Esophagus muscularis mucosa (tissue), 4 donors: ENCODE measurements at places on chromosomes 13 and 19.

DNA sequence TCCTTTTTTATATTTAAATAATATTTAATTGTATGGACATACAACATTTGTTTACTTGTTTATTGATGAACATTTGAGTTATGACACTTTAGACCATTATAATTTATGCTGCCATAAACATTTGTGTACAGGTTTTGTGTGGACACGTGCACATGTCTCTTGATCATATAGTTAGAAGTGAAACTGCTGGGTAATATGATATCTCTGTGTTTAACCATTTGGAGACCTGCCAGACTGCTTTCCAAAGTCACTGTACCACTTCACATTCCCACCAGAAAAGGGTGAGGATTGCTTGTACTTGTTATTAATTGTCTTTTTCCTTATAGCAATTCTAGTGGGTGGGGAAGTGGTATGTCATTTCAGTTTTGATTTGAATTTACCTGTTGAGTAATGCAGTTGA is 145.6 kb upstream of the KLHL1 start:
- no peak for DNase-seq

- DNase-seq: no peak
Measured at GRCh38 chr13:110369400-110369799, 62.3 kb downstream of the COL4A2 start.

DNA sequence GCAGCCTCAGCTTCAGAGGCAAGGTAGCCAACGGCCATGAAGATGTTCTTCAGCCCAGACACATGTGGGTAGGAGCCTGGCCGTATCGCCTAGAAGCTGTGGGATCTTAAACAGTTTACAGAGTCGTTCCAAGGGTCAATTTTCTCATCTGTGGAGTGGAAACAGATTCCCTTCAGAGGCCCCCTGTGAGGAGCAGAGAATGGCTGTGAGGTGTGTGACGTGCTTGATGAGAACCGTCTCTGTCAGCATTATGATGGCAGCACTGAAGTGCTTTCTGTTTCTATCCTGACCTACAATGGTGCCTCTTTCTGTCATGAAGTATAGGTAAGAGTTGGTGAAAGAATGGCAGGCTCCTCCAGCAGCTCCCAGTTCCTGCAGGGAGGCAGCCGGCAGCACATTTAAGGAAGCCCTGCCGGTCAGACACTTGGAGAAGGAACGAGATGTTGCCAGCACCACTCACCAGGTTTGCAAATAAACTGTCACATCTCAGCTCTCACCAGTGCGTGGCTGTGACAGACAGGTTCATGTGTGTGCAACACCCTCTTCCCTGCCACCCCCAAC is 277.3 kb downstream of the FOXO1 start:
- peak; percentile 87 for DNase-seq

GRCh38 chr19:49117677-49118564 is 1.0 kb downstream of the C19orf73 start:
- no peak for DNase-seq

DNA sequence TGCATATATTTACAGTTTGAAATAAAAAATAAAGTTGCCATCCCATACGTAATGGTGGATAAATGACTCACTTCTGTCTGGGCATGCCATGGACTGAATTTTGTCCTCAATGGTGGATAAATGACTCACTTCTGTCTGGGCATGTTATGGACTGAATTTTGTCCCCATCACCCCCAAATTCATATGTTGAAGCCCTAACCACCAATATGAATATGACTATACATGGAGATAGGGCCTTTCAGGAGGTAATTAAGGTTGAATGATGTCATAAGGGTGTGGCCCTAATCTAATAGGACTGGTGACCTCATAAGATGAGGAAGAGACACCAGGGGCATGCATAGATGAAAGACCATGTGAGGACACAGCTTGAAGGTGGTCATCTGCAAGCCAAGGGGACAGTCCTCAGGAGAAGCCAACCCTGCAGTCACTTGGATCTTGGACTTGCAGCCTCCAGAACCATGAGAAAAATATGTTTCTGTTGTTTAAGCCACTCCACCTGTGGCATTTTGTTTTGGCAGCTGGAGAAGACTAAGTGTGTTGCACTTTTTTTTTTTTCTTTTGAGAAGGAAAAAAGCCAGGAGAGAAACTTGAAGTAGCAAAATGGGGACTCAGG is 41.8 kb downstream of the RFC3 start:
- DNase-seq: no peak

DNA sequence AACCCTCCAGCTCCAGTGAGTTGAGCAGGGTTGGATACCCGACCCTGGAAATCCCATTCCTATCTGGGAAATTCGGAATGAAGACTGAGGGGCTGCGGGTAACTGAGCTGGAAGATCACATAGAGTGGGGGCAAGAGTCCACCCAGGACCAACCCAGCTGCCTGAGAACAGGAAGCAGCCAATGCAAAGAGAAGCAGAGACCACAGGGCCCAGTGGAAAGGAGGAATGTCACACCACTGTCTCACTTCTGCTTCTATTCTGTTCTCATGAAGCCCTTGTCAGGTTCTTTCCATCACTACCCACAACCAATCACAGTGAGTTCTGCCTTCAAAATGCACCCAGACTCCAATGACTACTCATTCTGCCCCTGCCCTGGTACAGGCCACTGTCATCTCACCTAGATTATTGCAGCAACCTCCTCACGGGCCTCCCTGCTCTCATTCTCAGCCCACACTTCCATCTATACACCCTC is 15.3 kb downstream of the DYRK1B start:
- no peak for DNase-seq

GRCh38 chr19:49316284-49316683 is 8.7 kb downstream of the SLC6A16 start:
- no peak for DNase-seq

GRCh38 chr13:73168953-73169401 is 110.2 kb downstream of the KLF5 start:
- no peak for DNase-seq

- no peak for DNase-seq
Measured at GRCh38 chr19:39411081-39411831, 1.2 kb upstream of the PLEKHG2 start.

DNA sequence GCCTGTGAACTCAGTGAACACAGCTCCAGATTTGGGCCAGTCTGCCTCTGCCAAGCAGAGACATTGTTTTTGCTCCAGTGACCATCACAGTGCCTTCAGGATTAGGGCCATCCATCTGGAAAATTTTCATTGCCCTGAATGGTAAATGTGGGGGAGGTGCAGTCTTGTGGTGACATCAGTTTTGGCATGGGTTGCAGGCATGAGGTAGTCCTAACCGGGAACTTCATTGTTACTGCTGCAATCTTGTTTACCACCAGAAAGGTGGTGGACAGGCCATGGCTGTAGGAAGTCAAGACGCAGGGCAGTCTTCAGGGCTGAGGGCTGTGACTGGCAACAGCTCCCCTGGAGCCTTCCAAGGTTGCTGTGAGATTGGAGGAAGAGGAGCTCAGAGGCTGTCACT is 55.2 kb downstream of the SPATA13 start:
- no peak for DNase-seq

DNA sequence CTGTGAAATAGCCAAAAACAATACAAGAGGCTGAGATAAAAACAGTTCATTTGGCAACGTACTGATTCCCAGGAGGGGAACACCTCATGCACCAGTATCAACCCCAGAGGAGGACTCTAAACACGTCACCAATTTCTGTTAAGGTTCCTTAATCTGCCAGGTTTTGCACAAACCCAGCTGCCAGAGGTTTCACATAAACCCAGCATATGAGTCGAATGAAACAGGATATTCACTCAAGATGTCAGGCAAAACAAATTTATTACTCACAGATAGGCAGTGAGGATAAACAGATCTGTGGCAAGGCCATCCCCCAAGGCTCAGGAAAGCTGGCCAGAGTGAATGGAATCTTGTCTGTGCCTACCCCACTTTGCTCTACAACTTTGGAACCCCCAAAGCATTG is 210.9 kb downstream of the GPC5 start:
- no peak for DNase-seq

- DNase-seq: no peak
Measured at GRCh38 chr19:36030264-36031148, 2.2 kb downstream of the CLIP3 start.

DNA sequence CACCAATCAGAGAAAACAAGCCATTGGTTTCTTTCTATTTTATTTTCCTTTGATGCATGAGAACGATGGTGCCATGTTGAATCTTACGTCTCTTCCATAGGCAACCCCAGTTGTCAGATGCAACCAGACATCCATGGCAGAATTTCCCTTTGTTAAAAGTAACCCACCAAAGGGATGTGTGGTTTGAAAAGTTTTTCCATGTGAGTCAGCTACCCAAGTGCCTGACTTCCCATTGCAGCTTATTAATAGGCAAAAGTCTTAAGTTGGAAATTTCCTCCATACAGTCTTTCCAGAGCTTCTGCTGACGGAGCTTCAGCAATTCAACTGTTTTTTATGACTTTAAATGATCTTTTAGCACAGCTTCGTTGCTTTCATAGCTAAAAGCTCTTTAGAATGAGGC is 73.8 kb upstream of the FAM216B start:
- no peak for DNase-seq

DNA sequence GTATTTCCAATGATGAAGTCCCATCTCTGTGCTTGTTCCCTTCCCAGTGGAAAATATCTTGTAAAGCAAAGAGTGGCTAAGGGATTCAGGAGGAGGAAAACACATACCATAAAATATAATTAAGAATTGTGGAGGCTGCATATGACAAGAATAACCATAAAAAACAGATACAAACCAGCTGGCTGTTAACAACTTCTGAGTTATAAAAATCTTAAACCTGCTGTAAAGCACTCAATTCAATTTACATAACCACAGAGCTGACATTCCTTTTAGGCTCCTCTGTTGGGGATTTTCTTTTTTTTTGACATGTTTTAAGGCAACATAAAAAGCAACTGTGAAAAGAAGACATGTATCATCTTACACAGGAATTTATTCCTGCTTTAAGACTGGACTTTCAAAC is 207.6 kb downstream of the DACH1 start:
- no peak for DNase-seq

- DNase-seq: peak; percentile 95
Measured at GRCh38 chr19:2186071-2186846, 22.5 kb downstream of the DOT1L start.

- DNase-seq: peak; percentile 99
Measured at GRCh38 chr19:46542428-46543230, 47.0 kb upstream of the PNMA8B start.

DNA sequence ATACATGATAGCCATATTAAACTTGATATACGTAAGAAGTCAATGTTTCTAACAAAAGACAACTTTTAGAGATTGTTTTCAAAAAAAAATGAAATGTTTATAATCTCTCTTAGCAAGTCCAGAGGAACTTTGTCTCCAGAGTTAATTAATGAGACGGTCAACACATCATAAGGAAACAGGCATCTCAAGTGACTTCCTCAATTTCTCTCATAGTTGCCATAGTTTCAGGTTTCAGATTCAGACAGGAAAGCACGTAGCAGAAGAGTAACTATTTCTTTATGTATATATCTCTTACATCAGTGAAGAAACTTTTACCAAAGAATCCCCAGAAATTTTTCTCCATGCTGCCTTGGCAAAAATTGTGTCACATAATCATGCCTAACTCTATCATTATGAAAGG is 159.6 kb upstream of the ATXN8OS start:
- no peak for DNase-seq

DNA sequence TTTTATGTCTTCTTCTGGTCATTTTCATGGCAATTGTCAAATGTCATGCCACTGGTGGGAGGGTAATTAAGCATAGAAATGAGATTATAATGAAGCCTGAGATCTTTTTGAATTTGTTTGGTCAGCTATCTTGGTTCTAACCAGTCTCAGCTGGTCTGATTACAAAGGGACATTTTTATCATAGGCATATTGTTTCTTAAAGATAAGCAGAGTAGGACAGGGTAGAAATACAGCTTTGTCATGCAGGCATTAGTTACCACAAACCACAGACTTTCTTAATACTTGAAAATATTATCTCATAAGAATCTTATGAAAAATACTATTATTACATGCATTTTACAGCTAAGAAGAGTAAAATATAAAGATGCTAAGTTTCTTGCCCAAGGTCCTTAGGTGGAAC is 1761.5 kb downstream of the PCDH9 start:
- no peak for DNase-seq

DNA sequence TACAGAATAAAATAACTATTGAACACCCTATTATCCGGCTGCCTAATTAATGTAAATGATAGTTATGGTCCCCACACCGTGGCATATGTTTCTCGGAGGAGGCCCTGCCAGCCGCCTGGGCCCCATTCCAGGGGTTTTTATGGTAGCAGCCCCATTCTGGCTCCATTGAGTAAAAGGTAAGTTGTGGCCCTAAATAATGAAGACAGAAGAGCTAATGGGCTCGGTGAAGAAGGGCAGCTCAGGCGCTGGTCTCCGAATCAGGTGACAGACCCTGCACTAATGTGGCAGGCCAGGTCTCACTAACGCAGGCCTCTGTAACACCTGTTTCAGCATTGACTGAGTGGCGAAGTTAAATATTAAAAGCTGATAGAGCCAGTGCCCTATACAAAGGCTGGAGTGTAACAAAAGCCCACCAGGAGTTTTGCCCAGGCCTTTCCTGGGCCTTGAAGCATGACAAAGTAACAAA is 19.1 kb downstream of the POP4 start:
- DNase-seq: no peak

GRCh38 chr13:113918981-113919701 is 54.7 kb downstream of the C13orf46 start:
- no peak for DNase-seq

GRCh38 chr13:33547035-33547434 is 261.5 kb upstream of the STARD13 start:
- DNase-seq: no peak

DNA sequence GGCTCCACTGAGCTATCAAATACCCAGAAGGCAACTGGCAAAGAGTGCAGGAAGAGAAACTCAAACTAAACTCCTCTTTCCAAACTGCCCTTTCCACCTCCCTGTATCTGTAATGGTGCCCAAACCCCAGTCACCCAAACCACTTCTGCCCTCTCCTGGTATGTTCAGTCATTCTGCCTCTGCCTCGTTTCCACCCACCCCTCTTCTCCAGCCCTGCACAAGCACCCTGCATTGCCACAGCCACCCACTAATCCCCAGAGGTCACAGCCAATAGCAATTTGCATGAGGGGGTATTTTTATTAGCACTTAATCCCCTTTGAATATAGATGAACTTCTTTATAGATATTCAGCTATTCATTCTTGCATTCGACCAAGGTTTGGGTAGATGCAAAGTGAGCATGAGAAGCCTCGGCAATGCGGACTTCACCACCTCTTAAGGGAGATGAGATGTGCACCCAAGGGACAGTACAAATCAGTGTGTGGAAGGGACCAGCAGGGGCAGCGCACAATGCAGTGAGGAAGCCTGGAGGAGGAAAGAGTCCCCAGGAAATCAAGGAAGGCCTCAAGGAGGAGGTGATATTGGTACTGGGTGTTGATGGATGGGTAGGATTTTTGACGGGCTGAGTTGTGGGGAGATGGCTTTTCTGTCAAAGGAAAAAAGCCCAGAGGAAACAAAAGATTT is 12.4 kb downstream of the TMEM272 start:
- DNase-seq: no peak

DNA sequence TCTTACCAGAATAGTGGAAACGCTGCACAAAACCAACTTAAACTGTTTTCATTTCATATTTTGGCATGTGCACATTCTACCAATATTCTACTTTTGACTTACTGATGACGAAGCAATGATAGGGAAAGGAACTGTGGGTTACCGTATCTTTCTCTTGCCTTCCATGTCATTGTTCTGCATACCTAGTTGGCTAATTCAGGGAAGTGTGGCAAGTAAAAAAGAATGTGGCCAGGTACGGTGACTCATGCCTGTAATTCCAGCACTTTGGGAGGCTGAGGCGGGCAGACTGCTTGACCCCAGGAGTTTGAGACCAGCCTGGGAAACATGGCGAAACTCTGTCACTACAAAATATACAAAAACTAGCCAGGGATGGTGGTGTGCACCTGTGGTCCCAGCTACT is 108.2 kb downstream of the SIPA1L3 start:
- no peak for DNase-seq

- DNase-seq: no peak
Measured at GRCh38 chr13:100610391-100611347, 22.1 kb upstream of the GGACT start.
